ENCODE measurements at places on chromosomes 7 and 10. TPM values are rescaled to one million over a fixed set of nuclear protein-coding genes. Genes with fewer than 3 reads are reported as not detected.

GRCh38 chr10:131906269-131906639 is 5.4 kb downstream of the PPP2R2D start:
- no peak for DNase-seq

- peak; percentile 84 for DNase-seq
These were observed 80.6 kb downstream of the ARHGAP21 start for GRCh38 chr10:24642921-24643678.

The GATA3 gene
- total RNA-seq = 0.52 TPM

The LYZL1 gene
- not detected for total RNA-seq

The MAT1A gene
- not detected for total RNA-seq

- DNase-seq = peak; percentile 3
These were observed 78.7 kb upstream of the CXCL12 start for GRCh38 chr10:44463511-44464121.

DNA sequence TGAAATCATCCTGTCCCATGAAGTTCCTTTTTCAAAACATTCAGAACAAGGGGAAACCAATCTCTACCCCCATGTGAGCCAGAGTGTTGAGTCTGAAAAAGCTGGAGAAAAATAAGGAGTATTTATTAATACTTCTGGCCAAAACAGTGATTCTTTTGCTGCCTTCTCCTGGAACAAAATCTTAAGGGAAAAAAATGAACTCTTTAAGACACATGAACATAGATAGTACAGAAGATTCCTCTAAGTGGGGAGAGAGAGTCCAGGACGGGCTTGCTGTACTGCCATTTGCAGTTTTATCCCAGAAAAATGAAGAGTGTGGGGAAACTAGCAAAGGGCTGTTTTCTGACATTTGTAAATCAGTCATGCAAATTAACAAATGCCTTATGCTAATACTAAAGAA is 173.4 kb upstream of the CELF2 start:
- DNase-seq = no peak

DNA sequence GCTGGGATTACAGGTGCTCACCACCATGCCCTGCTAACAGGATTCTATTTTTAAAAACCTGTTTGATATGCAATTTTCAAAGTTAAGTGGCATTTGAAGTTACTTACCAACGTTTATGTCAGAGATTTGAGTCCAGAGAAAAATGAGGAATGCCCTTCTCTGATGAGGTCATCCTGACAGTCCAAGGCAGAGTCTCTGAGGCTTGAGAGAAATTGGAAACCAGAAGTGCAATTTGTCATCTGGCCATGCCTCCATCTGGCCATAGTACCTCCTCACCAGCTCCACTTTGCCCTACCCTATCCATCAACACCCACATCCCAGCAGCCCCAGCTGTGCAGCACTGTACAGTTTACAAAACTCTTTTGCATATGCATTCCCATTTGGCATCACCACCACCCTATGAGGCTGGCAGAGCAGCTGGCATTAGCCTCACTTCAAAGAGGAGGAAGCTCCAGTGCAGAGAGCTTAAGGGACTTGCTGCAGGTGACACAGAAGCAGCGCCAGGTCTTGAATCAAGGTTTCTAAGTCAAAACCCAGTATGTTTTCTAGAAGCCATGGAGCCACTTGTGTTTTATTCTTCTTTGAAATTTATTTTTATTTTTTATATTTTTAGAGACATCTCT is 54.5 kb upstream of the PDZD8 start:
- no peak for DNase-seq

Measured in renal cortical epithelial cell (primary cell).